Tracheal epithelial cell (primary cell): ENCODE measurements at places on chromosomes 16 and 17. TPM values are rescaled to one million over a fixed set of nuclear protein-coding genes. Genes with fewer than 3 reads are reported as not detected.

The B4GALNT2 gene
- 0.24 and 1.3 TPM in 2 replicates for total RNA-seq

The TP53TG3B gene
- under 0.01 TPM in 1 of 2 replicates, not detected in the other for total RNA-seq

The CD300A gene
- not detected in 2 replicates for total RNA-seq

The ATP2A1 gene
- total RNA-seq: under 0.01 TPM in 1 of 2 replicates, not detected in the other

The KRTAP3-1 gene
- total RNA-seq: not detected in 2 replicates

The CIITA gene
- total RNA-seq: 0.21 and 0.24 TPM in 2 replicates

The RNF166 gene
- 9.2 and 18.5 TPM in 2 replicates for total RNA-seq

The KRT25 gene
- total RNA-seq: not detected in 2 replicates

The WSCD1 gene
- total RNA-seq: under 0.01 and 3.9 TPM in 2 replicates

The SEZ6L2 gene
- 5.3 and 8.7 TPM in 2 replicates for total RNA-seq

The ACSM2A gene
- total RNA-seq: not detected in 2 replicates

The VAT1L gene
- total RNA-seq: not detected in 2 replicates

The PLEKHH3 gene
- 15.7 and 33.5 TPM in 2 replicates for total RNA-seq

The MMP25 gene
- under 0.01 and 0.24 TPM in 2 replicates for total RNA-seq

The HSBP1 gene
- 26.9 and 33.0 TPM in 2 replicates for total RNA-seq

The DNAAF1 gene
- total RNA-seq: not detected in 2 replicates

The OR3A3 gene
- total RNA-seq: not detected in 2 replicates

The AANAT gene
- not detected in 2 replicates for total RNA-seq

The RECQL5 gene
- total RNA-seq: 15.4 and 17.5 TPM in 2 replicates

The LGALS9B gene
- total RNA-seq: not detected in 2 replicates

The SLC52A1 gene
- total RNA-seq: 0.48 and 1.7 TPM in 2 replicates

The MRPS34 gene
- 91.8 and 93.1 TPM in 2 replicates for total RNA-seq

The SCGB1C2 gene
- not detected in 2 replicates for total RNA-seq

The VWA3A gene
- total RNA-seq: not detected in 2 replicates
